Activated CD4-positive, alpha-beta T cell treated with anti-CD3 and anti-CD28 coated beads for 36 hours (primary cell): ENCODE measurements at places on chromosomes 7 and 10. TPM values are rescaled to one million over a fixed set of nuclear protein-coding genes. Genes with fewer than 3 reads are reported as not detected.

DNA sequence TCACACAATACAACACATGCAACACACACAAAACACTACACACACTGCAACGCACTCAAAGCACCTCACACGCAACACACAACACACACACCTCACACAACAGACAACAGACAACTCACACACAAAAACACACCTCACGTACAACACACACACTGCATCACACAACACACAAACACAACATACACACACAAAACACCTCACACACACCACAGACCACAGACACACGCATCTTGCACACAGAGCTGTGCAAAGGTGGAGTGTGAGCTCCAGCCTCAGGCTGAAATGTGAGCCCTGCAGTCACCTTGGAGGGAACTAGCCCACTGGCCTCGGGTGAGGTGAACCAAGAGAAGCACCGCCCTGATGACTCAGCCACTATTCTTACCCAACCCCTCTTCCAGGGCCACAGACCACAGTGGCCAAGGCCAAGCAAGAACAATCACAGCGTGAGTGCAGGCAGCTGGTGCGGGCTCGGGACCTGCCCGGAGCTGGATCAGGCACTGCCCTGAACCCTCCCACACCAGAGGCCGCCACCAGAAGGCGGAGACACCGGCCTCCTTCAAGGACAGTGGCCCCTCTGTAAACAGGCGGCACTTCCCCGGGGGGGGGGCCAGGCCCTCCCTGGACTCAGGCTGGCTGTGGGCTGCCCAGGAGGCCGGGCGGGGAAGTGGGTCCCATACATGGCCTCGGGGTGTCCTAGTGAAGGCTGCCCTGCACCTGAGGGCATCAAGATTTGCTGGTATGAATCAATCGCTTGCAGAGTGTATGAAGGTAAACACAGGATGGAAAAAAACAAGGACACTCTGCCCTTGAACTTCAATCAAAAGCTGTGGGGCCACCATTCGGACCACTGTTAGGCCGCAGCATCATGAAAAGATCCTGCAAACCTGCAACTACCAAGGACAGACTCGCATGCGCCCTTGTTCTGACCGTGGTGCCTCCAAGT, 106.7 kb downstream of the TNS3 start:
- peak; percentile 41 for DNase-seq

GRCh38 chr7:43431020-43431595, 151.8 kb upstream of the STK17A start:
- no peak for DNase-seq

Gene IRF5
- 8.5 TPM for total RNA-seq

Gene NOS3
- 11.1 TPM for total RNA-seq

- DNase-seq = no peak
These were observed 146.1 kb upstream of the FRMD4A start for GRCh38 chr10:14476641-14477407.

GRCh38 chr10:34526186-34526585, 288.9 kb downstream of the PARD3 start:
- DNase-seq = no peak

GRCh38 chr10:88091490-88092061, 228.2 kb downstream of the PTEN start:
- DNase-seq = peak; percentile 87

- DNase-seq = no peak
These were observed 308.3 kb upstream of the IGFBP3 start for GRCh38 chr7:46229409-46229808.

Gene CFAP70
- total RNA-seq = 0.71 TPM

- DNase-seq = no peak
These were observed 100.5 kb upstream of the PPIF start for GRCh38 chr10:79246606-79247275.

GRCh38 chr7:158829021-158829341, 328 bp downstream of the ESYT2 start:
- peak; percentile 86 for DNase-seq

Gene PALS2
- 41.7 TPM for total RNA-seq
